T-helper 17 cell (primary cell): ENCODE measurements at places on chromosomes 4 and X. TPM values are rescaled to one million over a fixed set of nuclear protein-coding genes. Genes with fewer than 3 reads are reported as not detected.

The SPANXC gene
- total RNA-seq, result not detected

GRCh38 chr4:150078579-150079080 lies 385 bp downstream of the DCLK2 start:
- DNase-seq, result no peak

DNA sequence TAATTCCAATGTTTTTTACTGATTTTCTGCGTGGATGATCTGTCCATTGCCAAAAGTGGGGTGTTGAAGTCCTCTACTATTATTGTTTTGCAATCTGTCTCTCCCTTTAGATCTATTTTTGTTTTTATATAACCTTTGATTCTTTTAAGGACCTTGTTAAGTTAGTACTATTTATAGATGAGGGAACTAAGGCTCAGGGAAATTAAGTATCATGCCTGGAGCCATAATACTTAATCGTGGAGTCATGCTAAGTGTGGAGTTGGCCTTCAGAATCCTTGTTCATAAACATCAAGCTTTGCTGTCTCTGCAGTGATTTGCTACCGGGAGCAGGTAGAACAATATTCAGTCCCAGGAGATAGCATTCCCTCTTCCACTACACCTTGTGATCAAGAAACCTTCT lies 31.0 kb downstream of the SGMS2 start:
- DNase-seq, result no peak

DNA sequence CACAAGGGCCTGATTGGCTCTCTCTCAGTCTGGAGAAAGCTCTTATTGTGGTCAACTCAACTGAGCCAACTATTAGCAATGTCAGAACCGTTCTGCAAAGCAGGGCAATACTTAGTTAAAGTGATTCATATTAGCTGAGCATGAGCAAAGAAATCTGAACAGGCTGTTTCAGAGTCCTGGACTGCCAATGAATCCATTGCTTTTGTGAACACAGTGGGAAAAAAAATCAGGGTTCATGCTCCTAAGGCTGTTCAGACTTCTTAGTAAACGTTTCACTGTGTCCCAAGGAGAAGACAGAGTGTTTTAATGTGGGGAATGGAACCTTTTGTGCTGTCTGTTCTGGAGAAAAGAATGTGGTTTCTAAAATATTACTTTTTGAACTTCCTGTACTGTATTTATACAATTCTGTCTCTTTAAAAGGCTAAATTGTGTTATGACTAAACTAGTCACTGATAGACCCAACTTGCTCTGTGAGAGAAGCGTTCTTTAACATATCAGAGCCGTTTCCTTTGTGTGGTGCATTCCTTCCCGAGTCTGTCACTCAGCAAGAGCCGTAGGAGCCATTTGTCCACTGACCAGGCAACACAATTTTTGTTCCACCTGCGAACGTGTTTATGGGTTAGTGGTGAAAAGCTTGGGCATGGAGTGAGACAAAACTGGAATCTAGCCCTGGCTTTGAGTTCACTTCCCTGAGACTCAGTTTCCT lies 366.1 kb downstream of the FBXO8 start:
- DNase-seq, result no peak

DNA sequence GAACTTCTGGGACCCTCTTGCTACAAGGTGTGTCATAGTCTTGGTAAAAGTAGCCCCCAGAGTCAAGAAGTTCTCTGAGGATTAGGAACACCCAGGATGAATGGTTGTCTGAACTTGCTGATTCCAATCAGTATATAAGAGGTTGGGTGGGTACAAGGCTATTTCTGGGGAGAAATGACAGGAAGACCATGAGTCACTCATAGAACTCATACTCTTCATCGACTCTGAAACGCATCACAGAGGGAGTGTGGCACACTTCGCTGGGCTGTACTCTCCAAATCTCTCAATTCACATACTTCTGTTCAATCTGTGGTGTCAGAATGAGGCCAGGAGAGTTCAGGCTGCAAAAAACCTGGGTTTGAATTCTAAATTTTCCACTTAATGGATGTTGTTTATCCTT lies 193.2 kb upstream of the LEF1 start:
- no peak for DNase-seq

GRCh38 chrX:78316265-78316664 lies 11.1 kb downstream of the CYSLTR1 start:
- no peak for DNase-seq

The ADH1A gene
- total RNA-seq, result not detected

GRCh38 chrX:124035657-124036056 lies 74.2 kb downstream of the STAG2 start:
- DNase-seq, result no peak

The DCHS2 gene
- total RNA-seq, result 0.21 TPM

The RAB40A gene
- not detected for total RNA-seq

DNA sequence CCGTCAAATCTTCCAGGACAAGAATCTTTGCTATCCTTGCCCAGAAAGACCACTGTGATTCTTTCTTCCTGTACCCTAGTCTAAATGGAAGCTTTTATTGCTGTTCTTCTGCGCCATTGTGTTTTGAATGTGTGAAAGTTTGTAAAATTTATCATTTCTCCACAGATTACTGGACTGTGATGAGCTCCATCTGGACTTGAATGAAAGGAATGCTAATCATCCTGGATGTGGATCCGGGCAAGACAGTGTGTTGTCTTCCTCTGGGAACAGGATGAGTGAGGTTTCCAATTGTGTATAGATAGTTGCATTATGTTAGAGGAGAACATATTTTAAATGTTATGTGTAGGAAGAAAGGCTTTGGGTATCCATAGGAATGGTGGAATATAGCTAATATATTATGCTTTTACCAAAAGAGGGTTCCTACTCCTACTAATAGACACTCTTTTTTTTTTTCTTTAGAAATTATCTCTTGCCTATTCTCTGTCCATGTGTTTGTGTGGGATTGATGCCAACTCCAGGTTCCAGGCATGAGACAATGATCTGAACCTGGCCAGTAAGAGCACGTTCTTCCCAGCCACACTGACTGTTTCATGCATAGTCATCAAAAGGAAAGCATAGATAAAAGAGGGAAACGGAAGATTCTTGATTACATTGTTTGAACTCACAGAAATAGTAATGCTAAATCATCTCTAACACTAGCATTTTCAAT lies 803.6 kb upstream of the ADGRL3 start:
- no peak for DNase-seq

GRCh38 chrX:25007059-25008053 lies 8.4 kb downstream of the ARX start:
- DNase-seq, result no peak

DNA sequence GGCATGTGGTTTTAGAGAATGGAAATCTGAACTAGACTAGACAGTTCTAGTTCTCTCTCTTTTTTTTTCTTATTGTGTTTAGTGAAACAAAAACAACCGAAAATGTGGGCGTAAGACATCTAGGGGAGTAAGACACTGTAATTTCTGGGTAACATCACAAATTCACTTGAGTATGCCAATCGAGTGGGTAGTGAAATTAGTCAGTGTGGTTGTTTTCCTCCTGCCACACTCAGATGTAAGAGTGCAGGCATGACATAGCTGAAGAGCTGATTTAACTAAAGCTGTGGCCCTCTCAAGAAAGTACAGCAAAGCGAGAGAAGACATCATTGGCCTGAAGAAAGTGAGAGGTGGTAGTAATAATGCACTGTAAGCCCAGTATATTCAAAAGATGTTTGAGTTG lies 1585.3 kb upstream of the AGA start:
- DNase-seq, result no peak

The FRMPD4 gene
- not detected for total RNA-seq

- no peak for DNase-seq
Measured at GRCh38 chr4:137749466-137749865, 217.2 kb upstream of the PCDH18 start.

The MCF2 gene
- 1.5 TPM for total RNA-seq

DNA sequence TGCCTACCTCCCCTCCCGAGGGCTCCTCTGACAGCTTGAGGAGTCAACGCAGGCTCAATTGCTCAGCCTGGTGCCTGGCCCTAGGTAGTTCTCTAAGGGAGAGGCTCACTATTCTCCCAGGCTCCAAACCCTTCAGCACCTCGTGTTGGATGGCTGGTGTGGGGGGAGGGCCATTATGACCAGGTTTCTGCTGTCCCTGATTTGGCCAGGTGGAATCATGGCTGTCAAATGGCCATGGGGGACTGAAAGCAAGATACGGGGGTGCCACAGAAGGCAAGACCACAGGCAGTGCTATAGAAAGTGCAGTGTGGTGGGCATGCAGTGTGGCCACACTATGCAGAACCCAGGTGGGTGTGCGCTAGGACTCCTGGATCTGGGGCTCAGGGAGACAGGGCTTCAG lies 9.5 kb downstream of the PNMA6F start:
- DNase-seq, result no peak

- DNase-seq, result no peak
Measured at GRCh38 chr4:139838811-139839210, 173.2 kb downstream of the MGST2 start.

DNA sequence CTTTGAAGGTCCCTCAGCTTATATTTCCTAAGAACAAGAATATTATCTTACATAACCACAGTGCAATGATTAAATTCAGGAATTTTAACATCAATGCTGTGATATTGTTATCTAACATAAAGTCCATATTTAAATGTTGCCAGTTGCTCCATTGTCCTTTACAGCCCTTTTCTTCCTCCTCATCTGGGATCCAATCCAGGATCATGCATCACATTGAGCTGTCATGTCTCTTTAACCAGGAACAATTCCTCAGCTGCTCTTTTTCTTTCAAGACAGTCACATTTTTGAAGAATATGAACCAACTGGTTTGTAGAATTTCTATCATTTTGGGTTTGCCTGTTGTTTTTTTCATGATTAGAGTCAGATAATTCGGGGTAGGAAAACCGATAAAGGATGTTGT lies 12.0 kb downstream of the TMSB4X start:
- no peak for DNase-seq

DNA sequence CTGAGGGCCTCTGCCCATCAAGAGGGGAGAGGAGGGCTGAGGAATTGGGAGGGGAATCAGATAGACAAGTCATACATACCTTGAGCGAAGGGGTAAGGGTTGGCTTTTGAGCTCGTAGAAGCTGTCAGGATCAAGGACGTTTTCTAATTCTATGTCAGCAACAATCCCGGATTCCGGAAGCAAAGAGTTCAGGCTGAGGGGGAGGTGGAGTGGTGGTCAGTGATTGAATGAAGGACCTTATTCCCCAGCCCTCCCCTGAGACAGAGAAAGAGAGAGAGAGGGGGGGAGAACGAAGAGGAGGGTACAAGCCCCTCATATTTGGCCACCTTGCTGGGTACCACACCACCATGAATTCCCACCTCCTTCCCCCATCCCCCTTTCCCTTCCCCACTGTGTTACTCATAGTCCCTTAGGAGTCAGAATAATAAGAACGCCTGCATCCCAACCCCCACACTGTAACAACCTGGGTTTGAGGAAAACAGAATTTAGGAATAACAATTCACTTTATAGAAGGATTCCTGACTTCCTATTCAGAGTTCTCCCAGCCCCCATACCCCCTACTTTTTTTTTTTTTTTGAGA lies 2.7 kb downstream of the TFE3 start:
- DNase-seq, result no peak

GRCh38 chr4:53185869-53186585 lies 179.8 kb downstream of the SCFD2 start:
- DNase-seq, result no peak

The P2RY10 gene
- 78.4 TPM for total RNA-seq

The TGIF2LX gene
- total RNA-seq, result not detected

GRCh38 chr4:174277433-174277832 lies 6.0 kb downstream of the FBXO8 start:
- no peak for DNase-seq

GRCh38 chrX:131405497-131405896 lies 116.4 kb upstream of the IGSF1 start:
- DNase-seq, result no peak

The GPAT3 gene
- total RNA-seq, result 5.0 TPM

The MAPK10 gene
- 5.9 TPM for total RNA-seq

The CT45A7 gene
- total RNA-seq, result not detected

DNA sequence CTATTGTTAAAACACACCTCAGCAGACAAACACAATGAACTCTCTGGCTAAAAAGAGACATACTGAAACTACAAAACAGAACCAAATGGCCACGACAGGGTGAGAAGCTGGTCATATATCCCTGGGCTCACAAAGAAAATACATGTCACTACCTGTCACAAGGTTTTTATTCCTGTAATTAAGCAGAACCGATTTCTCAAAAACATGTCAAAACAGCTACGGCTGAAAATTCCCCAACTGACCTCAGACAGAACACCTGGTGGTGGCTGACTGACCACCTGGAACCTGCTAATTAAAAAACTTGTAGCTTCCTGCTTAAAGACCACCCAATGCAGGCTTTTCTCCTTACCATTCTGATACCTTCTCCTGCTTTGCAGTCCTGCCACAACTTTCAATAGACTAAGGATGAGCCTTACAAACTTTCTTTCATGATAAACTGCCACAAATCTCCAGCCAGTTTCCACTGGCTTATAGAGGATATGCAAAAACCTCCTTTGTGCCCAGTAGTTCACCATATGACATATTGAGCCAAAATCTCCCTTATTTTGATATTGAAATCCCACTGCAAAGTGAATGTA lies 571.9 kb downstream of the SPOCK3 start:
- DNase-seq, result no peak

The CORIN gene
- total RNA-seq, result 0.26 TPM

The ZNF732 gene
- total RNA-seq, result not detected

The PPEF2 gene
- 0.10 TPM for total RNA-seq

- no peak for DNase-seq
Measured at GRCh38 chr4:47876310-47876709, 38.1 kb downstream of the NFXL1 start.

DNA sequence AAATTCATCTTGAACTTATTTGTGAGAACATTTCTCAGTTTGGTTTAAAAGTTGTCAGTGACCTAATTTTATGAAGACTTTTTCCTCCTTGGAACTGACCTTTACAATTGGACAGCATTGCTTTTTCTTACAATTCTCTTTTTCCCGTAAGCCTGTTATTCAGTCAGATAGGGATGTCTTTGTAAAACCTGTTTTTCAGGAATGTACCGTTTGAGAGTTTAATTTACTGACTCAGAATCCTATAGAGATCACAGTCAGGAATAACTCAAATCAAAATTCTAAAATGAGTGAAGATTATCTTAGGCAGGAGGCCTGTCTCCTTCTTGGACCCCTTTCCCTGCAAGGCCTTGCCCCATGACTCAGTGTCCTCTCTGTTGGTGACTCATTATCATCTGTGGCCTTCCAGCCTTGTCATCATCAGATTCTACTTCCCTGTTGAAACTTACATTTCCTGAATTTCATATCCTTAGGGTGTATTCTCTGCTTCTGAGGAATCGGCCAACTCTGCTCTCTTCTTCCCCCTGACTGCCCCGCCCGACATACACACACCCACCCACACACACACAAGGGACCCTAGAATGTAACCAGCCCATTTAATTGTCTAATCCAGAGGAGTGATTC lies 99.8 kb downstream of the ARHGAP10 start:
- no peak for DNase-seq

DNA sequence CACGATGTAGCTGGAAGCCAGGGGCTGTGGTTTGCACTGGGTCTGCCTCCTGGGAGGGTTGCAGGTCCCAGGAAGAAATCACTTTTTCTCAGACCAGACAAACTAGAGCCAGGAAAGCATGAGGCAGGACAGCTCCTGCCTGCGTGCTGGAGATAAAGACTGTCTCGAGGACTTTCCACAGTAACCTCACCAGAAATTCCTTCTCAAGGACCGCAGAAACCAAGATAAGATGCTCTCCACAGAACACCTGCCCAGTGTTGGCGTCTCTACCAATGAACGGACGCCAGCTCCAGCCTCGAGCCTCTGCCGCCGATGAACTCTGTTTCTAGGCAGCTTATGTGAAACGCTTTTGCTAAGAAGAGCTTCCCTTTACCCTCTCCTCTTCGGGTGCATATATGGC lies 76.9 kb upstream of the AFAP1 start:
- no peak for DNase-seq

- DNase-seq, result no peak
Measured at GRCh38 chr4:96523611-96524010, 683.7 kb downstream of the PDHA2 start.

GRCh38 chr4:138561906-138562305 lies 319.8 kb upstream of the SLC7A11 start:
- no peak for DNase-seq
